ENCODE measurements at places on chromosomes 16 and 17.
A peak's percentile ranks its signal among the peaks of the same experiment; 100 is the strongest.

DNA sequence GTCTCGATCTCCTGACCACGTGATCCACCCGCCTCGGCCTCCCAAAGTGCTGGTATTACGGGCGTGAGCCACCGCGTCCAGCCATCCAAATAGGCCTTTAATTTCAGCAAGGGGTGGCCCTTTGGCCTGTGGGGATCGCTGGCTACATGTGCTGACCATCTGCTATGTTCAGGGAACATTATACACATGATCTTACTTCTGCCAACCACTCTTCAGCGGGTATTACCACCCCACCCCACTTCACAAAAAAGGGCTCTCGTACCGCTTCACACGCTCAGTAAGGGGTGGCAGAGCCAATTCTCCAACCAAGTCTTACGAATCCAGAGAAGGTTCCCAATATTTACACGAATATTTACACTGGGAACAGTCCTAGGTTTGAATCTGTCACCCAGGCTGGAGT, 11.8 kb downstream of the CCDC92B start:
- no peak for DNase-seq

- no peak for DNase-seq
Observed at GRCh38 chr17:49498029-49498615, 3.0 kb downstream of the NGFR start.

DNA sequence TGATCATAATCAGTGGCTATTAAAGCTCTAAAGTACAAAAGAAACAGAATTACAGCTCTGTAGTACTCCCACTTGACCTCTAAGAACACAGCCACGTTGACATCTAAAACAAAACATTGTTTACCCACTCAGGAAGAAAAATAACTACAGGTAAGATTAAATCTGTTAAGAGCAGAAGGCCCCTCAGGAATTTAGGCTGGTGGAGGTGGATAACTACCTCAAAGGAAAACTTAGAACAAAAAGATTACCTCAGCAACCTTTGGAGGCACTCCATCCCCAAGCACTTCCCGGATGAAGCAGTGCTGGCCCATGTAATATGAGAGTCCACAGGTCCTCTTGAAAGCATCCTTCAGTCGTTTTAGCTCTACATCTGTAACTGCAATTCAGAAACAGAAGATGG, 46.7 kb downstream of the USP32 start:
- no peak for DNase-seq

GRCh38 chr17:75827308-75828075, 16.7 kb downstream of the UNC13D start:
- peak; percentile 65 for DNase-seq

GRCh38 chr17:77491921-77492445, 351.2 kb downstream of the SEC14L1 start:
- DNase-seq: peak; percentile 21

DNA sequence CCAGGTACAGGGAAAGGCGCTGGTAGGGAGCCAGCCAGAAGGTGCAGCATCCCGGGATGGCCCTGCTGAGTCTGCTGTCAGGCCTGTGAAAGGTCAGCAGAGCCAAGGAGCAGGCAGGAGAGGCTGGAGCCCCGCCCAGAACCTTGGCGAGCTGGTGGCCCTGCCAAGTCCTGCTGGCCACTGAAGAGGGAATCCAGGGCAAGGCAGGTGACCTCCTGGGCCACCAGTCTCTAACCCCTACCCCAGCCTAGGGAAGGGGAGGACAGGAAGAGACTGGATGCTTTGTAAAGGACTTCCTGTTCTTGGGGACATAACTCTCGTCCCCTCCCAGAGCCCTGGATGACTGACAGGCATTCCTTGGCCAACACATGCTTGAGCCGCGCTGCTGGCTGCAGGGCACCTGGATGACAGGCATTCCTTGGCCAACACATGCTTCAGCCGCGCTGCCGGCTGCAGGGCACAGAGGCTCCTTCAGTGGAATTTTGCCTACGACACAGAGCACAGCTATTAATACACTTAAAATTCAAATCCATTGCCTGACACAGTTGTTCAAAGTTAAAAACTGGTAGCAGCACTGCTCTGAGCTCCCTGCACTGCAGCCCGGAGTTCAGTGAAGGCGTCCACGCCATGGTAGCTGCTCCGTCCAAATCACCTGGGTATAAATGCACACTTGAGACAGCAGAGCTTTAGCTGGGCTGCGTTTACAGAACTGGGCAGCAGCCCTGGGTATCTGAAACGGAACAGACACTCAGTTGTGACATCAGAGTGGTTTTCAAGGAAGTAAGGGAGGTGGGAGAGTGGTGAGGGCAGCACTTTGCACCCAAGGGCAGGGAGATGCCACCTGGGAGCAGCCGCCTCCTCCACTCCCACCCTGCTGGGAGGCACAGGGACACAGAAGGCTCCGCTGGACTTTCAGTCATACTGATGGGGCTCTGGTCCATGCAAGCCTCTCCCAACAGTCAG, 2.0 kb upstream of the BRICD5 start:
- DNase-seq: no peak

DNA sequence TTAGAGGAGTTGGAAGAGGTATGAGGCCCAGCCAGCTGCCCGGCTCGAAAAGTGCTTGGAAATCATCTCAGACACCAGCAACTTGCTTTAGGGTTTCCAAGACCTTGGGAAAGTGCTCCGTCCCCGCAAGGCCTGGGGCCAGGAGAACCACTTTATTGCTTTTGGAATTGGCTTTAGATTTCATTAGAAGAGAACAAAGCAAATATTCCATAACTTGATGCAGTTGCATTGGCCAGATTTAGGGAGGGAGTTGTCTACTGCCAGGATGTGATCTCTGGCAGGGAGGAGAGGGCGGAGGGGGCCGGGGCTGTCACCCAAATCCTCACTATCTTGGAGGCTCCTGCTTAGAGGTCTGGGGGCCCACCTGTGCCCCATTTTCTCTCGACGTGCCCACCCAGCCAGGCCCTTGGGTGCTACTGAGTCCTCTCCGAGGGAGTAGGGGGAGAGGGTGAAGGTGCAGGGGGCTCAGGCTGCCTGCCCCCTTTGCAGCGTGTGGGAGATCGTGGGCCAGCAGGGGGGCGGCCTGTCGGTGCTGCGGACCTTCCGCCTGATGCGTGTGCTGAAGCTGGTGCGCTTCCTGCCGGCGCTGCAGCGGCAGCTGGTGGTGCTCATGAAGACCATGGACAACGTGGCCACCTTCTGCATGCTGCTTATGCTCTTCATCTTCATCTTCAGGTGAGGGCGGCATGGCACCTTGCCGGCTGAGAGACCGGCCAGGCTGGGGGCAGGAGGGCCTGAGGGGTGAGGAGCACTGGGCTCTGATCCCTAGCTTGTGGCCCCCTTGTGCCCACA, 30.6 kb downstream of the CACNA1G start:
- DNase-seq: no peak

GRCh38 chr17:74921026-74921681, 1.9 kb downstream of the USH1G start:
- no peak for DNase-seq
